Activated T-helper 17 cell treated with anti-CD3 and anti-CD28 coated beads, Interleukin-2, amount 50 U/mL, for 72 hours (primary cell): ENCODE measurements at places on chromosomes 6 and 20. TPM values are rescaled to one million over a fixed set of nuclear protein-coding genes. Genes with fewer than 3 reads are reported as not detected.

Gene RSPO4
- total RNA-seq, result not detected

Gene RPS6KA2
- 1.3 TPM for total RNA-seq

Gene THEMIS
- total RNA-seq, result 72.9 TPM

Gene OPN5
- total RNA-seq, result not detected

Gene TTPAL
- 15.5 TPM for total RNA-seq

Gene SLC35B2
- 22.3 TPM for total RNA-seq

Gene ADGRB3
- not detected for total RNA-seq

Gene MYH7B
- 0.24 TPM for total RNA-seq

Gene WFDC10A
- not detected for total RNA-seq

Gene NNAT
- not detected for total RNA-seq

Gene GATA5
- not detected for total RNA-seq

Gene TMEM244
- not detected for total RNA-seq

Gene INSM1
- total RNA-seq, result not detected

Gene TEAD3
- 0.80 TPM for total RNA-seq

Gene ECT2L
- not detected for total RNA-seq

Gene GSTA3
- not detected for total RNA-seq

Gene KIF16B
- 6.9 TPM for total RNA-seq

Gene METTL24
- total RNA-seq, result not detected

Gene GABRR1
- not detected for total RNA-seq

Gene GRM4
- not detected for total RNA-seq

Gene ACSS1
- 8.4 TPM for total RNA-seq

Gene RUNX2
- total RNA-seq, result 30.8 TPM

Gene FGD2
- total RNA-seq, result 8.3 TPM

Gene RIMS1
- total RNA-seq, result not detected

Gene AIF1
- 9.1 TPM for total RNA-seq

Gene RNF144B
- 1.4 TPM for total RNA-seq

Gene TAAR1
- not detected for total RNA-seq

Gene CNPY3
- total RNA-seq, result 30.5 TPM

Gene WFDC10B
- not detected for total RNA-seq

Gene PRL
- not detected for total RNA-seq

Gene ADGB
- not detected for total RNA-seq

Gene TBX18
- total RNA-seq, result not detected

Gene PRKN
- total RNA-seq, result 0.84 TPM

Gene ENPP1
- total RNA-seq, result 0.73 TPM

Gene FILIP1
- not detected for total RNA-seq

Gene SUPT3H
- 20.0 TPM for total RNA-seq

Gene BANF2
- not detected for total RNA-seq

Gene HEY2
- not detected for total RNA-seq

Gene MYLK2
- total RNA-seq, result 0.40 TPM

Gene TGM2
- 0.76 TPM for total RNA-seq

Gene TAGAP
- 80.7 TPM for total RNA-seq

Gene FAM83C
- not detected for total RNA-seq

Gene CGA
- not detected for total RNA-seq

Gene STMN3
- 24.7 TPM for total RNA-seq
